Upper lobe of left lung (tissue), 6 donors: ENCODE measurements at places on chromosomes 1 and 21.
A peak's percentile ranks its signal among the peaks of the same experiment; 100 is the strongest.

GRCh38 chr21:26441149-26441548 lies 131.9 kb downstream of the CYYR1 start:
- no peak overlapping the region for H3K4me3 ChIP-seq
- H3K4me1 ChIP-seq = no peaks in the 10 kb centered on the region
- H3K36me3 ChIP-seq = no peaks in the 10 kb centered on the region
- DNase-seq = no peak

DNA sequence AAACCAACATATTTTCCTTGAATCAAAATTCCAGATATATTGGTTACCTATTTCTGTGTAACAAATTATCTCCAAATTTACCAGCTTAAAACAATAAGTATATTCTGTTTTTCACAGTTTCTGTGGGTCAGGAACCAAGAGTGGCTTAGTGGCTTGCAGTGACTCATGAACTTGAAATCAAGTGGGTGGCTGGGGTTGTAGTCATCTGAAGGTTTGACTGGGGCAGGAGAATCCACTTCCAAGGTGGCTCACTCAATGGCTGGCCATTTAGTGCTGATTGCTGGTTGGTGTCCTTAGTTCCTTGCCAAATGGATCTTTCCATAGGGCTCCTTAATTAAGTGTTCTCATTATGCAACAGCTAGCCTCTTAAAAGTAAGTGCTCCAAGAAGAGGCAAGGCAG lies 43.8 kb downstream of the ALG14 start:
- H3K27me3 ChIP-seq = no peaks in the 10 kb centered on the region
- no peak for DNase-seq
- no peak overlapping the region for H3K27ac ChIP-seq
- no peaks in the 10 kb centered on the region for H3K36me3 ChIP-seq

DNA sequence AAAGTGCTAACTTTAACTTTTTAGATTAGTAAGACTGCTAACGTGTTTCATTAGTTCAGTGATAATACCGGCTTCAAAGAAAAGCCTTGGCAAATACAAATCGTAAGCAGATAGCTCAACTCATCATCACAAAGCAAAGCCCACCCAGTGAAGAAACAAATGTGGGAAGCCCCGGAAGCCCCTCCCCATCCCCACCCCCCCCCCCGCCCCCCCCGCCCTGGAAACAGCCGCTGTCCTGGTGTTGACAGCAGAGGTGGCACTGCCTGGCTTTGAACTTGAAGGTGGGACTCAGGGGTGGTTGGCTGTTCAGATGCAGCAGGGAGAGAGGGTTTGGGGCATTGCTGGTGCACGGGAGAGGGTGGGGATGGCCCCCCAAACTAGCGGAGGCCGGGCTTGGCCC lies 14.1 kb downstream of the PDXK start:
- no peak overlapping the region for H3K4me3 ChIP-seq
- H3K4me1 ChIP-seq = peaks cover 36% of the 10 kb centered on the region
- DNase-seq = no peak
- peaks cover 14% of the 10 kb centered on the region for H3K36me3 ChIP-seq

DNA sequence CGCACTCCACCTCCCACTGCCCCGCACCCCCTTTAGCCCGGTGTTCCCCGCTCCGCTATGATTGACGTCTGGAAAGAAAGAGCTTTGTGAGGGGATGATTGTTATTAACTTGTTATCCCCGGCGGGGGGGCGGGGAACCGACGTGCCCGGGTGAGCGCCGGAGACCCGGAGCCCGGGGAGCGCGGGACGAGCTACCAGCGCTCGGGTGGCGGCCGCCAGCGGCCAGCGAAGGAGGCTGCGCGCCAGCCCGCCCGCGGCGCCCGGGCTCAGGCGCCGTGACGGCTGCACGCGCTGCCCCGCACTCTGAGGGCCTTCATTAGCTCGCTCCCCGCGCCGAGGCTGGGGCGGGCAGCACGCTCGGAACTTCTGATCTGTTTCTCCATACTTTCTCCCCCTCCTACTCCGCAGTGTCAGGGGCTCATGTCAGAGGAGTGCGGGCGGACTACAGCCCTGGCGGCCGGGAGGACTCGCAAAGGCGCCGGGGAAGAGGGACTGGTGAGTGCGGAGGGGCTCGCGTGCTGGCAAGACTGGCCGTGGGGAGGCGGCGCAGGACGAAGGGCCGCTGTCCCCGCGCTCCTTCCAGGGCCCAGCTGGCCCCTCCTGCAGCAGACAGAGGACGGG lies 2.1 kb downstream of the LHX8 start:
- H3K4me1 ChIP-seq = peaks cover 32% of the 10 kb centered on the region
- H3K36me3 ChIP-seq = no peaks in the 10 kb centered on the region
- peaks cover 24% of the 10 kb centered on the region for H3K27me3 ChIP-seq
- H3K4me3 ChIP-seq = no peak overlapping the region
- no peak overlapping the region for H3K27ac ChIP-seq

- H3K36me3 ChIP-seq = no peaks in the 10 kb centered on the region
- no peak overlapping the region for H3K27ac ChIP-seq
- DNase-seq = no peak
- no peak overlapping the region for H3K4me3 ChIP-seq
- peaks cover 21% of the 10 kb centered on the region for H3K4me1 ChIP-seq
- H3K27me3 ChIP-seq = no peaks in the 10 kb centered on the region
Observed at GRCh38 chr21:39073717-39074116, 109.5 kb downstream of the PSMG1 start.

- H3K4me3 ChIP-seq = no peak overlapping the region
- DNase-seq = no peak
Observed at GRCh38 chr1:91791691-91792488, 94.1 kb downstream of the TGFBR3 start.

- DNase-seq = no peak
- no peaks in the 10 kb centered on the region for H3K36me3 ChIP-seq
- H3K4me3 ChIP-seq = no peak overlapping the region
- no peaks in the 10 kb centered on the region for H3K4me1 ChIP-seq
- no peak overlapping the region for H3K27ac ChIP-seq
- H3K27me3 ChIP-seq = no peaks in the 10 kb centered on the region
Observed at GRCh38 chr1:98839840-98840239, 164.8 kb downstream of the PLPPR5 start.

- H3K27ac ChIP-seq = no peak overlapping the region
- no peak for DNase-seq
- no peaks in the 10 kb centered on the region for H3K27me3 ChIP-seq
- H3K4me3 ChIP-seq = no peak overlapping the region
- H3K4me1 ChIP-seq = no peaks in the 10 kb centered on the region
Observed at GRCh38 chr1:212060632-212061472, 25.3 kb downstream of the DTL start.

DNA sequence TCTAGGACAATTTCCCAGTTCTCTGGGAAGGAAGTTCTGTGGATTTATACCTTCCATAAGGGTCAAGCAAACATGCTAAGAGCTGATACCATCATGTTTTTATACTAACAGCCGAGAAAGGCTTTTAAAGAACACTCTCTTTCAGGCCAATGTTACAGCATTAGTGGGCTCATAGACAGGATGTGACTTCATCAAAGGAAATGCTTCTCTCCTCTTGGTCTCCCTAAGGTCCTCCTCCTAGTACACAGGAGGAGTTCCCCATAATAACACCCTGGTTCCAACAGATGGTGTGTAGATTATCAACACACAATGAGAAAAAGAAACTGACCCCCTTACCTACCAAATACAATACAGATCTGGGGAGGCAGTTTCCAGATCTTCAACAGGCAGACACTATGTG lies 26.7 kb upstream of the GLIS1 start:
- no peaks in the 10 kb centered on the region for H3K27me3 ChIP-seq
- DNase-seq = no peak
- peaks cover 7% of the 10 kb centered on the region for H3K36me3 ChIP-seq
- H3K4me3 ChIP-seq = no peak overlapping the region

DNA sequence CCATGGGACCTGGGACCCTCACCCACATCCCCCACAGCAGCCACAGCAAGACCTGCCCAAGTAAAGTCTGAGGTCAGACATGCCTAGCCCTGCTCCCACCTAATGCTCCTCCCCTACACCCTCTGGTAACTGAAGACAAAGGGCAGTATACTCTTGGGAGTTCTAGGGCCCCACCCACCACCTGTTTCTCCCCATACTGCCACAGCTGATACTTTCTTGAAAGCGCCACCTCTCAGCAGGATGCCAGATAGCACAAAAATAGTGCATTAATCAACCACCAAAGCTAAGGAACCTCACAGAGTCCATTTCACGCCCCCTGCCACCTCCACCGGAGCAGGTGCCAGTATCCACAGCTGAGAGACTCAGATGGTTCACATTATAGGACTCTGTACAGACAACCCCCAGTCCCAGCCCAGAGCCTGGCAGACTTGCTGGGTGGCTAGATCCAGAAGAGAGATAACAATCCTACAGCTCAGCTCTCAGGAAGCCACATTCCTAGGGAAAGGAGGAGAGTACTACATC lies 238.1 kb downstream of the LRRC40 start:
- no peaks in the 10 kb centered on the region for H3K4me1 ChIP-seq
- no peak for DNase-seq
- no peak overlapping the region for H3K4me3 ChIP-seq
- H3K27ac ChIP-seq = no peak overlapping the region
- H3K27me3 ChIP-seq = no peaks in the 10 kb centered on the region

- no peak overlapping the region for H3K27ac ChIP-seq
- H3K4me1 ChIP-seq = no peaks in the 10 kb centered on the region
- no peak for DNase-seq
Observed at GRCh38 chr1:178808529-178808928, 62.3 kb downstream of the ANGPTL1 start.

DNA sequence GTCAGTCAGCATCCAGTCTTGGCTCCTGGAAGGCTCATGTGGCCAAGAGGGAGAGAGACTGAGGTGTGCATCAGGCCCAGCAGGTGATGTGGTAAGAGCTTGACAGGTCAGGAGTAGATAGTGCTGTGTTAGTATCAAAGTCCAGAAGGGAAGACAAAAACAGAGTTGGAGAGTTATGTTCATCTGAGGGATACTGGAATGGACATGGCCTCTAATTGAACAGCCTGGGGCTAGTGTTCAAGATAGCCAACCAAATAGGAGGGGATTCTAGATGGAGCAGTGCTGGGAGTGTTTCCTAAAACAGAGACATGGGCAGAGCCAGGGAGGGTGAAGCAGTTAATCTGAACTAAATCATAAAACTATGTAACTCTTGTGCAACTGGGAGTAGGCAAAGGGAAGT lies 120.7 kb upstream of the MARK1 start:
- H3K36me3 ChIP-seq = no peaks in the 10 kb centered on the region
- no peaks in the 10 kb centered on the region for H3K4me1 ChIP-seq
- no peaks in the 10 kb centered on the region for H3K27me3 ChIP-seq
- DNase-seq = no peak

- DNase-seq = no peak
- H3K4me1 ChIP-seq = no peaks in the 10 kb centered on the region
- H3K36me3 ChIP-seq = no peaks in the 10 kb centered on the region
- H3K27ac ChIP-seq = no peak overlapping the region
- H3K27me3 ChIP-seq = no peaks in the 10 kb centered on the region
- no peak overlapping the region for H3K4me3 ChIP-seq
Observed at GRCh38 chr1:239321877-239322276, 64.5 kb upstream of the CHRM3 start.

GRCh38 chr1:201785291-201785690 lies 43.7 kb upstream of the IPO9 start:
- H3K4me3 ChIP-seq = no peak overlapping the region
- H3K36me3 ChIP-seq = peaks cover 36% of the 10 kb centered on the region
- no peaks in the 10 kb centered on the region for H3K27me3 ChIP-seq
- no peak overlapping the region for H3K27ac ChIP-seq

GRCh38 chr1:94608852-94609530 lies 67.4 kb upstream of the F3 start:
- no peak overlapping the region for H3K4me3 ChIP-seq
- H3K4me1 ChIP-seq = peaks cover 6% of the 10 kb centered on the region
- H3K27ac ChIP-seq = no peak overlapping the region
- no peaks in the 10 kb centered on the region for H3K27me3 ChIP-seq

- H3K4me1 ChIP-seq = no peaks in the 10 kb centered on the region
- peaks cover 36% of the 10 kb centered on the region for H3K36me3 ChIP-seq
- no peak overlapping the region for H3K27ac ChIP-seq
- H3K27me3 ChIP-seq = no peaks in the 10 kb centered on the region
- H3K4me3 ChIP-seq = no peak overlapping the region
Observed at GRCh38 chr1:15771836-15772515, 13.4 kb downstream of the FBLIM1 start.

DNA sequence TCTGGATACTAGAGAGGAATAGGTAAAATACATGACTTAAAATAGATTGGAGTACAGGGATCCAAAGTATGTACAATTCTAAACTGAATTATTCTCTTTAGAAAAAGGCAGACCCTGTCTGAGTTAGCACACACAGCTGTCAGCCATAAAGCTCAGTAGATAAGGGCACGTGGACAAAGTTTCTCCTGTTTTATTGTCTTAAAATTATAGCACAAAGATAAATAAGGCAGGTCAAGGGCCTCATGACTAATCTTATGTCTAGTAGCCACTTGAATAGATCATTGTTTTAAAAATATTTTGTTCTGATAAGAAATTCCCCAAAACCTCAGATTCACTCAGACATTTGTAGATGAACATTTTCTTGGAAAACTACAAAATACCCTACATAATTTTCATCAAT lies 205.2 kb downstream of the ZP4 start:
- no peak for DNase-seq
- no peak overlapping the region for H3K27ac ChIP-seq
- no peaks in the 10 kb centered on the region for H3K4me1 ChIP-seq

GRCh38 chr1:172894349-172895049 lies 156.2 kb downstream of the TNFSF18 start:
- H3K36me3 ChIP-seq = no peaks in the 10 kb centered on the region
- no peak overlapping the region for H3K4me3 ChIP-seq
- DNase-seq = no peak
- H3K4me1 ChIP-seq = no peaks in the 10 kb centered on the region
- H3K27me3 ChIP-seq = no peaks in the 10 kb centered on the region
- no peak overlapping the region for H3K27ac ChIP-seq

GRCh38 chr1:163227126-163227525 lies 24.4 kb upstream of the RGS5 start:
- no peaks in the 10 kb centered on the region for H3K4me1 ChIP-seq
- H3K27me3 ChIP-seq = no peaks in the 10 kb centered on the region
- no peaks in the 10 kb centered on the region for H3K36me3 ChIP-seq
- no peak for DNase-seq

- H3K27ac ChIP-seq = no peak overlapping the region
- H3K4me3 ChIP-seq = no peak overlapping the region
Observed at GRCh38 chr1:6939363-6939762, 154.1 kb downstream of the CAMTA1 start.

DNA sequence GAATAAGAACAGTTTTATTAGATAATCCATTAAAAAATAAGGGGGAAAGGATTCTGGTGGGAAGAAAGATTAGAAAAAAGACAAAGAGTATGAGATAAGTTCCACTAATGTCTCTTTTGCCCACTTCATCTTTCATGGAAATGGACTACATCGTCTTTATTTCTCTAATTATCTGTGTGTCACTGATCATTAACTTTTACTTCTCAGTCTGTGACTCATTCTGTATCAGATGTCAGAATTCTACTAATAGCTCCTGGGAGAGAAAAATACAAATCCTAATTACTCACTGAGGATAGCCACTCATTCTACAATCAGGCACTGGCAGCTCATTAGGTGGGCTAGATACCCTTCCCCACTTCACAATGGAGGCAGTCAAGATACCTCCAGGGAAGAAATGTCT lies 41.7 kb downstream of the ILDR2 start:
- no peak overlapping the region for H3K27ac ChIP-seq
- no peaks in the 10 kb centered on the region for H3K27me3 ChIP-seq
- no peak for DNase-seq
- H3K4me1 ChIP-seq = no peaks in the 10 kb centered on the region

GRCh38 chr1:205961405-205961804 lies 18.1 kb upstream of the SLC26A9 start:
- H3K36me3 ChIP-seq = no peaks in the 10 kb centered on the region
- H3K27me3 ChIP-seq = no peaks in the 10 kb centered on the region
- H3K27ac ChIP-seq = no peak overlapping the region
- no peak overlapping the region for H3K4me3 ChIP-seq
- DNase-seq = peak; percentile 55
- H3K4me1 ChIP-seq = peaks cover 23% of the 10 kb centered on the region

GRCh38 chr1:217847643-217848042 lies 216.5 kb downstream of the SPATA17 start:
- H3K27me3 ChIP-seq = no peaks in the 10 kb centered on the region
- H3K4me3 ChIP-seq = no peak overlapping the region
- no peak for DNase-seq
